ENCODE measurements at places on chromosomes 5 and 9.

DNA sequence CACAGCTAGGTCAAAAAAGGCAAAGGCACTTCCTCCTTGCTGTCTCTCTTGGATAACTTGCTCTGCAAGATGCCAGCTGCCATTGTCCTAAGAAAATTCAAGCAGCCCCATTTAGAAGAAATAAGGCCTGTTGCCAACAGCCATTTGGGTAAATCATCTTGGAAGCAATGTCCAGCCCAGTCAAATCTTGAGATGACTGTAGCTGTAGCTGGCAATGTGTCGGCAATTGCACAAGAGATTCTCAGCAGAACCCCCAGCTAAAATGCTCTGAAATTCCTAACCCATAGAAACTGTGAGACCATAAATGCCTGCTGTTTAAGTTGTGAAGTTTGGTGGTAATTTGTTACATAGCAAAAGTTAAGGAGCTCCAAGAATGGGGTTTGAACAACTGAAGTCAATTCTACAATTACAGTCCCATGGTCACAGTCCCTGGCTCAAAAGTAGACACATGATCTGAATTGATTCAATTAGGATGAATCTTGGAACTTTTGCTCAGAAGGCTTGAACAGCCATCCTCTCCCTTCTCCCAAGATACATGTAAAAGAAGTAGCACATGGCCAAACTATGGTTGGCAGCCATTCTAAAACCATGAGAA lies 151.1 kb downstream of the MPDZ start:
- DNase-seq = no peak

- DNase-seq = no peak
These were observed 25.9 kb upstream of the TESK1 start for GRCh38 chr9:35579130-35579529.

- no peak for DNase-seq
These were observed 122.7 kb upstream of the APC start for GRCh38 chr5:112614986-112615385.

DNA sequence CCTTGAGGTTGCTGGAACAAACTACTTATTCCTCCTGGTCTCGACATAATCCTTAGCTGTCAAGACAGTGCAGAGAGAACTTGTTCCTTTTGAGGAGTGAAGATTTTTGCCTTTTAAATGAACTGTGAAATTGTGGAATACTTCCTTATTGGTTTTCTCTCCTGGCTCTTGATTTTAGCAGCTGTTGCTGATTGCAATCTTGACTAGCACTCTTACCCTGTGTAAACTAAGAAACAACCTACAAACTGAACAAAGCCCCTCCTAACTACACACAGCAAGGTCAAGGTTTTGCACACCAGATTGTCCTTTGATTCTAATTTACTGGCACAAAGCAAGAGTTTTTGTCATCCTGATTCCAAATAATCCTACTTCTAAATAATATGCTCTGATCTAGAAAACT lies 84.0 kb upstream of the GOLGA1 start:
- DNase-seq = no peak

DNA sequence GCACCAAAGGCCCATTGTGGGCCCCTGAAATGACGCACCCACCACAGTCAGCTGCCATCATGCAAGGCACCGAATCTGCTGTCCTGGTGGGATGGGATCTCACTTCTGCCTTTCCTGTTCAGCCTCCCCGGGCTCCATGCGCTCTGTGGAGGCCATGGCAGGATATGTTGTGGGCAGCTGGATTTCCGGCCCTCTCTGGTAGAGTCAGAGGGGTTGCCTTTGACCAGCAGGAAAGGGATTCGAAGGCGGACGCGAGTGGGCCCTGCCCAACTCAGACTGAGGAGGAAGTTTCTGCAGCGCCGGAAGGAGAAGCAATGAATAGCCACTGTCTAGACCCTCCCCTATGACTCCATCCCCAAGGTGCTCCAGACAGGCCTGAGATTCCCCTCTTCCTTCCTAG lies 35.5 kb downstream of the GADD45G start:
- DNase-seq = no peak

GRCh38 chr5:181149806-181150733 lies 2.7 kb downstream of the OR2V2 start:
- DNase-seq = no peak

DNA sequence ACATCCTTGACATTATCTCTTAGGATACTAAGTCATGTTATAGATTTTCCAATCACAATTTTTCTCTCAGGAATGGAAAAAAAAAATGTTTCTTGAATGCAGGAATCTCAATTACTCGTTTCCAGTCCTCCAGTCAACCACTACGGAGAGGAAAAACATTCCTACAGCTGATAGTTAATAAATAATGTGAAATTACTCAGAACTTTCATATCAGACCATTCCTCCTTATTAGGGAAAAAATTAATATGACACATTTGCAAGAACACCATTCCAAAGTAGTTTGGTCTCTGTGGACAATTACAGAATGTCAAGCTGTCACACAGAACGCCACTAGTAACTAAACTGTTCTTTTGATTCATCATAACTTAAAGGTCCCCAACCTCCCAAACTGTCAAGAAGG lies 31.5 kb downstream of the MED27 start:
- no peak for DNase-seq

DNA sequence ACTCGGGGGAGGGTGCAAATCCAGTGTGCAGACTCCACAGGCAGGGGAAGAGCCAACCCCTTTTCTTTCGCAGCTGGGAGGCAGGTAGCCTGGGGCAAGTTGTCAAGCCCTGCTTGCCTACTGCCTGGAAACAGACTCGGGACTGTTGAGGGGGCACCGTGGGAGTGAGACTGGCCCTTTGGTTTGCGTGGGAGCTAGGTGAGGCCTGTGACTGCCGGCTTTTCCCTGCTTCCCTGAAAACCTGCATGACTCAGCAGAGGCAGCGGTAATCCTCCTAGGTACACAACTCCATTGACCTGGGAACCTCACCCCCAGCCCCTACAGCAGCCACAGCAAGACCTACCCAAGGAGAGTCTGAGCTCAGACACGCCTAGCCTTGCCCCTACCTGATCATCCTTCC lies 509.5 kb downstream of the DTWD2 start:
- DNase-seq = no peak

GRCh38 chr5:90569084-90569483 lies 10.5 kb downstream of the ADGRV1 start:
- no peak for DNase-seq
